Nephron progenitor cell (in vitro differentiated cells): ENCODE measurements at places on chromosomes 3 and 15.

GRCh38 chr3:139491027-139491700 is 14.8 kb upstream of the RBP2 start:
- no peak for DNase-seq
- peaks cover 5% of the 10 kb centered on the region for H3K27me3 ChIP-seq
- H3K36me3 ChIP-seq = peaks cover 38% of the 10 kb centered on the region
- H3K27ac ChIP-seq = no peak overlapping the region

GRCh38 chr3:45966950-45967640 is 23.8 kb downstream of the CXCR6 start:
- peaks cover 58% of the 10 kb centered on the region for H3K36me3 ChIP-seq
- H3K27me3 ChIP-seq = no peaks in the 10 kb centered on the region
- H3K4me1 ChIP-seq = peaks cover 20% of the 10 kb centered on the region
- no peak overlapping the region for H3K4me3 ChIP-seq
- H3K27ac ChIP-seq = no peak overlapping the region

GRCh38 chr3:83738202-83738601 is 1220.6 kb upstream of the CADM2 start:
- H3K36me3 ChIP-seq = no peaks in the 10 kb centered on the region
- H3K4me3 ChIP-seq = no peak overlapping the region
- H3K27ac ChIP-seq = no peak overlapping the region
- no peak for DNase-seq

- H3K36me3 ChIP-seq = peaks cover 95% of the 10 kb centered on the region
- H3K4me1 ChIP-seq = no peaks in the 10 kb centered on the region
- DNase-seq = no peak
- H3K27me3 ChIP-seq = no peaks in the 10 kb centered on the region
Observed at GRCh38 chr3:196754091-196754981, 14.7 kb downstream of the PAK2 start.

GRCh38 chr3:140234256-140234655 is 299.3 kb downstream of the CLSTN2 start:
- H3K4me3 ChIP-seq = no peak overlapping the region
- DNase-seq = no peak
- H3K4me1 ChIP-seq = no peaks in the 10 kb centered on the region
- H3K27ac ChIP-seq = no peak overlapping the region
- no peaks in the 10 kb centered on the region for H3K36me3 ChIP-seq
- peaks cover 16% of the 10 kb centered on the region for H3K27me3 ChIP-seq

DNA sequence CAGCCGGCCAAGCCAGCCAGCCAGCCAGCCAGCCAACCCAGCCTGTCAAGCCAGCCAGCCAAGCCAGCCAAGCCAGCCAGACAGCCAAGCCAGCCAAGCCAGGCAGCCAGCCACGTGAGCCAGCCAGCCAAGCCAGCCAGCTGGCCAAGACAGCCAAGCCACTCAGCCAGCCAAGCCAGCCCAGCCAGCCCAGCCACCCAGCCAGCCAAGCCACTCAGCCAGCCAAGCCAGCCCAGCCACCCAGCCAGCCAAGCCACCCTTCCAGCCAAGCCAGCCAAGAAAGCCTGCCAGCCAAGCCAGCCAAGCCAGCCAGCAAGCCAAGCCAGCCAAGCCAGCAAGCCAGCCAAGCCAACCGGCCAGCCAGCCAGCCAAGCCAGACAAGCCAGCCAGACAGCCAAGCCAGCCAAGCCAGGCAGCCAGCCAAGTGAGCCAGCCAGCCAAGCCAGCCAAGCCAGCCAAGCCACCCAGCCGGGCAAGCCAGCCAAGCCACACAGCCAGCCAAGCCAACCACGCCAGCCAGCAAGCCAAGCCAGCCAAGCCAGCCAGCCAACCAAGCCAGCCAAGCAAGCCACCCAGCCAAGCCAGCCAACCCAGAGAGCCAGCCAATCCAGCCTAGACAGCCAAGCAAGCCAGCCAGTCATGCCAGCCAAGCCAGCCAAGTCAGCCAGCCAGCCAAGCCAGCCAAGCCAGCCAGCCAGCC is 199.5 kb downstream of the GOLGA6L6 start:
- no peak overlapping the region for H3K4me3 ChIP-seq
- DNase-seq = peak; percentile 58
- no peaks in the 10 kb centered on the region for H3K4me1 ChIP-seq
- H3K27ac ChIP-seq = no peak overlapping the region
- H3K27me3 ChIP-seq = no peaks in the 10 kb centered on the region
- peaks cover 3% of the 10 kb centered on the region for H3K36me3 ChIP-seq

DNA sequence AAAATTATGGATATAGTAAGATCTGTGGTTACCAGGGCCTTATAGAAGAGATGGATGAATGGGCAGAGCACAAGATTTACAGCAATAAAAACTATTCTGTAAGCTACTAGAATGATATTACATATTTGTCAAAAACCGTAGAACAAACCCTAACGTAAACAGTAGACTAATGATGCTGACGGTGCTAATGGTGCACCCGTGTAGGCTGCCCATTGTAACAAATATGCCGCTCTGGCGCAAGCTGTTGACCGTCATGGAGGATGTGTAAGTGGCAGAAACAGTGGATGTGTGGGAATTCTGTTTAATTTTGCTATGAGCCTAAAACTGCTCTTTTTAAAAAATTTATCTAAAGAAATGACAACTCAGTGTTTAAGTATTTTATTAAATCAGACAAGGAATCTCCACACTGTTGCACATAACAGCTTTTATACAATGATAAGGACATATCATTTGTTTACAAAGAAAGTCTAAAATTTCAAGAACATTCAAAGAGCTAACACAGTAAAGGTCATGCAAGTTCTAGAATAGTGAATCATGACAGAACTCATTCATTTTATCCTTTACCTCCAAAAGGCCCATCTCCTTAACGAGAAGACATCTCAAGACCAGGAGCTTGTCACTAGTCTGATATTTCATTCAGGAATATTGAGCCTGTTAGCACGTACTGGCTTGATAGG is 32.8 kb downstream of the TFRC start:
- peaks cover 14% of the 10 kb centered on the region for H3K4me1 ChIP-seq
- peaks cover 43% of the 10 kb centered on the region for H3K36me3 ChIP-seq
- H3K27ac ChIP-seq = peak overlapping the region; percentile 4
- DNase-seq = no peak
- H3K27me3 ChIP-seq = peaks cover 3% of the 10 kb centered on the region
- H3K4me3 ChIP-seq = no peak overlapping the region
